Activated naive CD8-positive, alpha-beta T cell treated with anti-CD3 and anti-CD28 coated beads, Interleukin-2, amount 50 U/mL, for 24 hours (primary cell): ENCODE measurements at places on chromosomes 5 and 9.

- DNase-seq: no peak
Measured at GRCh38 chr5:151028717-151029116, 8.3 kb downstream of the GPX3 start.

- no peak for DNase-seq
Measured at GRCh38 chr5:15254607-15255006, 245.4 kb upstream of the FBXL7 start.

DNA sequence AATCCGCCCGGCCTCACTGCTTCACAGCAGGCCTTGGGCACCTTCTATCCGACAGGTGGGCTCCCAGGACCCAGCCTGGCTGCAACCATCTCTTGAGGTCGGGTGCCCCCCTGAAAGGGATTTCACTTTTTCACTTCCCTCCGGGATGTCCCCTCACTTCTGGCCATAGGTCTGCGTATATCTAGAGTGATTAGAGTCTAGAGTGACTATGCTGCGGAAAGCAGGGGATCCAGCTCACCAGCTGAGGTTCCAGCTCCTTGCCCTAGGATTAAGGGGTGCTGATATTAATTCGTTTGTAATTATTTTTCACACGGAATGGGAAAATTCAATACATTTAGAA is 3.1 kb downstream of the DMRT2 start:
- DNase-seq: no peak

DNA sequence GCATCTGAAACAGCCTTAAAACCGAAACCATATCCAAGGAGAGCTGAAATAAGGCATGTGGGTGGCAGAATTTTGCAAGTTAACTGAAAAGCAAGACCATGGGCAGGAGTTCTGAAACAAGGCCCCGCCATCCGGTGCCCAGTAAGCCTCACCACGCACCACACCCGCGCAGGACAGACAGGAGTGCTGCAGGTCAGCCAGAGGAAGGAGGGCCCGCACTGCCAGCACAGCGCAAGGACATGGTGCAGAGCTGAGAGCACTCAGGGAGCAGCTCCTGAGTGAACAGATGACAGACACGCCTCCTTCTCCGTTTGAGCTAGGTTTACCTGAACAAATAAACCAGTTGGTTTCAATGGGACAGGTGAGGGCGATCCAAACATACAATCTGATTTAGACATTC is 16.5 kb upstream of the ISCA1 start:
- no peak for DNase-seq

DNA sequence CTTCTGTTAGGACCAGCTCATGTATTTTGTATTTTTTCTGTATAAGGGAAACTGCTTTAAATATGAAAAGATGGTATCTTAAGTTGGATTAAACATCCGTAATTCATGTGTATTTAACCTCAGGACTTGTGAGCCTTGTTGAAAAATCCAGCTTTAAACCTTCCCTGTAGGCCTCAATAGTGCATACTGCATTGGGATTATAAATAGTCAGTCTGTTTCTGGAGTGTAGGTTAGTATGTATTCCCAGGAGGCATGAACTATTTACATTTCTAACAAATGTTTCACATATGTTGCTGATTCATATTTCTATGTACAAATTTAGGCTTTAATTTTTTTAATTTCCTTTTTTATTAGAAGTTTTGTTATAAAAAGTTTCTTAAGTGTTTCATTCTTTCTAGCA is 137.9 kb upstream of the GRHPR start:
- no peak for DNase-seq

DNA sequence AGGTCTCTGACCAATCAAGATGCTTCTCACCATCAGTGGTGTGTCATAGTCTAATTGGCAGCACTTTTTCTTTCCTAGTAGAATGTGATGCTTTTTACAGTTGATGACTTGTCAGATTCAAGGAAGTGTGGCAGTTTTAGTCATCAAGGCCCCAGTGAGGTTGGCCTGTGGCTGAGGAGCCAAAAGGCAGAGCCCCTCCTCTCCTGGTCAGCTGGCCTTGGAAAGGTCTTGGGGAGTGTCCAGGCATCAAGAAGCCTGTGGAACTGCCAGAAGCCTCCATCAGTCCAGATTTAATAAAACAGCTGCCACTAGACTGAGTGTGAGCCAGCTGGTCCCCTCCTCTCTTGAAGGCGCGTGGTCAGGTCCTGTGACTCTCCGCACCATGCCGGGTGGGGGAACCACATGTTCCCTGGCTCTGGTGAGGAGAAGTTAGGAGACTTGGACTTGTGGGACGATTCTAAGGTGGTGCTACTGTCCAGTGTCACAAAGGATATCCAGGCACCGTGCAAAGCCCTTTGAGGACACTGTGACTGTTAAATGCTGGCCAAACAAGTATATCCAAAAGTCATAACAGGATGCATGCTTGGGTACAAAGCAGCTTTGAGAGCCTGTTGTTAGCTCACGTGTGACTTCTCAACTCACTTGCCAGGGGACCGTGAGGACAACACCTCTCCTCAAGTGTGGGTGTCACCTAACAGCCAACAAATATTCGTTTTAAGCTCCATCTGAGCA is 6.1 kb upstream of the ANGPTL2 start:
- no peak for DNase-seq

DNA sequence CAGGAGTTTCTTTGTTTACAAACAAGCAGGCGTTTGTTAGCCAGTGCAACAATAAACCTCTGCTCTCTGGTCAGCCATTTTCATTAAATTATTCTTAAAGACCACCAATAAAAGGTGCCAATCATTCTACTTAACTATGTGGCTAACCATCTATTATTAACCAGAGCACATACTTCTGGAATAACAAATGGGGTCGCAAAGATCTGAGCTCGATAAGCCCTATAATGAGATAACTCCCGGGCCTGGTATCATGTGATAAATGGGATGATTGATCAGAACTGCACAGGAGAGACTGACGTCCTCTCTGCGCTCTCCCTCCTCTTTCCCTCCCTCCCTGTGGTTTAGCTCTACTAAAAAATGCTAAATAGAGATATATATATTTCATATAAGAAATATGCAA is 488.2 kb downstream of the NTRK2 start:
- no peak for DNase-seq

- no peak for DNase-seq
Measured at GRCh38 chr5:54180630-54181031, 129.7 kb downstream of the ARL15 start.
